ENCODE measurements at places on chromosomes 7 and 10.

GRCh38 chr10:78436222-78436573 lies 402.5 kb downstream of the RPS24 start:
- no peak for DNase-seq

- no peak for DNase-seq
Measured at GRCh38 chr7:150447966-150448788, 2.3 kb upstream of the GIMAP8 start.

- no peak for DNase-seq
Measured at GRCh38 chr10:64519427-64519826, 998.2 kb downstream of the REEP3 start.

- no peak for DNase-seq
Measured at GRCh38 chr10:45374350-45375052, 485 bp downstream of the ALOX5 start.

All from stimulated activated CD8-positive, alpha-beta memory T cell treated with anti-CD3 and anti-CD28 coated beads, Interleukin-4, amount 100 ng/mL, for 1 hour (primary cell).